DMS53 (cell line): ENCODE measurements at places on chromosomes 16 and 17.

DNA sequence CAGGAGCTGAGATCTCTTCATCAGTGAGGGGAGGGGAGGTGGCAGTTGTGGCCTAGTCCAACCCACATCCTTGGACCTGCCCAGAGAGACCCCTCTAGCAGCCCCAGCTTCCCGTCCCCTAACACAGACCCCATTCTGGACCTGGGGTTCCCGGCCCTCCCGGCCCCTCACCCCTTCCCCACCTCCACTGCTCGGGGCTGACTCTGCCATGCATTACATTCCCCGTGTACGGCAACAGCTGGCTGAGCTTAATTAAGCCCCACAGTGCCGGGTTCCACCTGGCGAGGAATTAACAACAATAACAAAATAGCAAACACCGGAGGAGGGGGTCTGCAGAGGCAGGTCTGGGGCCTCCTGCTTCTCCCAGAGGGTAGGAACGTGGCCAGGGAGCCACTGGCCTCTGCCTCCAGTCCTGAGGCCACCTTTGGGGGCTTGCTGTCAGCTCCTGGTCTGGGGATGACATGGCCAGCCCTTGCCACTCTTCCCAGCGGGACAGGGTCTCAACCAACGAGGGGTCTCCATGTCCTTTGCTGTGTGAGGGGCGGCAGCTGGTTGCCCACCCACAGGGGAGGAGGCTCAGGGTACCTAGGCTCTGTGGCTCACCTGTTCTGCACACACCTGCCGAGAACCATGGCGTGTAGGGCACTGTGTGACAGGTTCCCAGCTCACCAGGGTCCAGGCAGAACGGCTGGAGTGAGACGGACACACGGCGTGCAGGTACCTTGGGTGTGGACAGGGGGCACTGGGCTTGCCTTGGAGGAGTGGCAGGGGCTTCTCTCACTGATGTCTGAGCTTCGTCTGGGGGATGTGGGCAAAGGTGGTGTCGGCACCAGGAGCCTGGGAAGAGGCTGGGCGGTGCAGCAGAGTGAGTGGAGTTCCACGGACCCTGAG is 46.9 kb upstream of the CBFA2T3 start:
- DNase-seq: no peak

DNA sequence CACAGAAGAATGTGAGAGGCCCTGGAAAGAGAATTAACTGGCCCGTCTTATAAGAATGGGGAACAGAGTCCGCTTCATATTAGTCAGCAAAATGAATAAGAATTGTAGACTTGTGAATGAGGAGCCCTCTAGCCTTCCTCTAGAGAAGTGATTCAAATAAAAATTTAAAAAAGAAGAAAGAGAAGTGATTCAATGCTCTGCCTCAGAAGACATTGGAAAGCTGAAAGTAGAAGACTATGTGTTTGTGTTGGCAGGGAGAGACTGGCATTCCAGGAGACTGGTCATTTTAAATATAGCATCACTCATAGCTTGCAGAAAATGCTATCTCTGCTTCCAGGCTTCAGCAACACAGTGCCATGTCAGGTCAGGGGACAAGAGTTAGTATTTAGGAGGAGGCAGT is 190.6 kb upstream of the HS3ST3A1 start:
- no peak for DNase-seq

GRCh38 chr17:57114085-57114673 is 29.1 kb downstream of the AKAP1 start:
- DNase-seq: peak; percentile 38

GRCh38 chr17:15334266-15334665 is 7.1 kb downstream of the TEKT3 start:
- no peak for DNase-seq

GRCh38 chr17:7880076-7880868 is 8.3 kb upstream of the CHD3 start:
- DNase-seq: no peak

DNA sequence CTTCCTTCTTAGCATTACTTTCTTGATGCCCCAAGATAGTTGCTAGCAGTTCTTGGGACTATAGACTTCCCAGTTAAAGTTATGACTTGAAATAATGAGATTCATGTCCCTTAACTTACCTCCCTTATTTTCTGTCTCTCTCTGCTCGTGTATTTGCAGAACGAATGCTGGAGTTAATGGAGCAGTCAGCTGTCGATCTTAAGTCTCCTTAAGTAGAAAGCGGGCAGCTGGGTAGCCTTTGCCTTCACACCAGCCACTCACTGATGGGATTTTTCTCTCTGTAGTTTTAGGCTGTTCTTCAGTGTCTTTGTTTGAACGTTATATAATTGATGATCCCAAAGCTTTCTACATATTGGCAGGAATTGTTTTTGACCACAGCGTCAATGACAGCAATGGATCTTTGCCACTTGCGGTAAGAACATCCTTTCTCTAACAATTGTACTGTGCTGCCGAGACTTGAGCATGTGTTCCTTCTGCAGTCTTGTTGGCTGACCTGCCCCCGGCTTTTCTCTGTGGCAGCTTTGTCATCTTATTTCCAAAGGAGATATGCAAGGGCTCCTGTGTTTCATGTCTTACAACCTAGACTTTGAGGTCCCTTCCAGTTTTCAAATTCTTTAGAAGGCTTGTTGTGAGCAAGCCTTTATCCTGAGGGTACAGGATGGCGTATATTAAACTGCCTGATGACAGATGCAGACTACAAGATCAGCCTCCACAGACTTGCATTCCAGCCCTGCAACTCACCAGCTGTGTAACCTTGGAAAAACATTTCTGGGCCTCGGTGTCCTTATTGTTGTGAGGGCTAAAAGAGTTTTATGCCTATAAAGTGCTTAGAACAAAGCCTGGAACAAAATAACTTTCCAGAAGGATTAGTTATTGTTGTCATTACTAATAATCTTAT is 25.1 kb upstream of the ABCA3 start:
- DNase-seq: no peak
